ENCODE measurements at places on chromosomes 3 and 15.

DNA sequence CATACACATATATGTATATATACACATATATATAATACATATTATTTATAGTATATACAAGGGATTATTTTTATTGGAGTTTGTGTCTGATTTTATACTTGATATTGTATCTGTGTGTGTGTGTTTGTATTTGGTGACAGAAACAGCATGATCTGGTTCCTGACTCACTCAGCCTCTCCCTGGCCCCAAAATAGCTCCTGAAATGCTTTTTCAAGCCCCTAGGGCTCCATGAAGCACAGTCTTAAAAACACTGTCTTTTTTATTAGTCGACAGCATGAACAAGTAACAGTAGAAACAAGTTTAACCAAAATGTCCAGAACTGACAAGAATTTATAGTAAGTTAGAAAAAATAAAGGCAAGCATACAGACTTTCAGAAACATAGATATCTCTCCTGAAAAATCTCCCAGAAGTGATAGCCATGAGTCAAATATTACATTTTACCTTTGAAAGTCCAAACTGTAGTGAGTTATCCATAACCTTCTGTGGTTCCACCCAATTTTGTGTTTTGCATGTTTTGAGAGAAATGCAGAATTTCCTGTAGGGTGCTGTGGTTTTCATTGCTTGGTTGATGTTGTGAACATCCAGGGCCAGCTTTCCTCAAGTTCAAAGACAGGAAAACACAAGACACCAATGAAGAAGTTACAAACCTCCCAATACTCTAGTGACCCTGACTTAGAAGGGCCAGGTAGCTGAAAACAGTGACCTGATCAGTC, 98.5 kb upstream of the CCDC80 start:
- DNase-seq: no peak

DNA sequence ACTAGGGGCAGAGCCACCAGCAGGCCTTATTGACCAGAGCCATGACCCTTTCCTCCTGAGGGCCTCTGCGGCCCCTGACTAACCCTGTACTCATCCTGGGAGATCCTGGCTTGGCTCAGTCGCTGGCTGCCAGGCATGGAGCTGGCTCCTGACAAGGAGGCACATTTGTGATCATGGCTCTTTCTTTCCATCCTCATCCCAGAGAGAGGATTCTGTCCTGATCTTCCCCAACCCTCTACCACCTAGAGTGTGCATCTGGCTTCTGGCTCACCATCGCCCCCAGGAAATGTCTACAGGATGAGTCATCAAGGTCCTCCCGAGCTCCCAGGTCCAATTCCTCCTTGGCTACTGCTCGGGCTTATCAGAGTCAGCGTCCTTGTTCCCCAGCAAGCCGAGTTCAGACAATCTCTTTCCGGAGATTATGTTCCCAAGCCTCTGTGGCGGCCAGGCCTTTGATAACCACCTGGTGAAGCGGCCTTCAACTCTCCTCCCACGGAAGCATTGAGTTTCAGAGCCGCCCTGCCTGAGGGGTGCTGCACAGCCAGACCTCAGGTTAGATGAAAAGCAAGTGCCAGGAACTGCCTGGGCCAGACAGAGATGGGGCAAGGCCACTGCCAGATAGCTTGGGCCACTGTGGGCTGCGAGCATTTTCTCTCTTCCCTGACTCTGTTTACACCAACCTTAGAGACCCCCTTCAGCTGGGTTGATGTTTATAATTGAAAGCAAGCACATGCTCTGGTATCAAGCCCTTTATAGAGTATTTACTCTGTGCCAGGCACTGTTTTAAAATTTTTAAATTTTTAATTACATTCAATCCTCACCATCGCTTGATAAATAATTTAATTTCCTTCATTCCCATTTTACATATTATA, 44.3 kb upstream of the MRPS22 start:
- no peak for DNase-seq

DNA sequence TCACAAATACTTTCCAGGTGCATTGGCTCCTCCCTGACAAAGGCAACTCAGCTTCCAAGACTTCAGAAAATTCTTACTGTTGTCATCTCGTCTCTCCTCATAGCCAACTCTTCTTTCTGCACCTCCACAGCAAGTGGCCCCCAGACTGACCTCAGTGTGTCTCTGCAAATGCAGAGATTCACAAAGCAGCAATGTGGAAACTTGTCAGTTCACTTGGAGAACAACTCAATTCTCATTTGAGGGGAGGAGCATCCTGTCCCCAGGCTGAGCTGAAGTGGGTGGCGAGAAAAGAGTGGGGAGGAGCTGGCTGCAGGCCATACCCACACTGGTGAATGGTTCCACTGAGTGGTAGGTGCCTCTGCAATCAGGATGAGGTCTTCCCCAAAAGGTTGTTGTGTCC, 248.7 kb upstream of the IL12A start:
- DNase-seq: no peak

GRCh38 chr3:71859123-71859519, 74.2 kb upstream of the PROK2 start:
- peak; percentile 70 for DNase-seq

- DNase-seq: peak; percentile 14
Observed at GRCh38 chr15:68051109-68051508, 3.0 kb upstream of the PIAS1 start.

- no peak for DNase-seq
Observed at GRCh38 chr3:71066849-71067261, 516.7 kb downstream of the FOXP1 start.

- DNase-seq: no peak
Observed at GRCh38 chr15:28969511-28970085, 83.8 kb downstream of the APBA2 start.

- DNase-seq: peak; percentile 19
Observed at GRCh38 chr15:61118885-61119284, 110.2 kb downstream of the RORA start.

- DNase-seq: no peak
Observed at GRCh38 chr15:52162260-52162659, 28.9 kb downstream of the GNB5 start.

- DNase-seq: peak; percentile 82
Observed at GRCh38 chr15:83930392-83931212, 276.7 kb downstream of the ADAMTSL3 start.

- no peak for DNase-seq
Observed at GRCh38 chr3:170511371-170511770, 74.5 kb downstream of the SLC7A14 start.

DNA sequence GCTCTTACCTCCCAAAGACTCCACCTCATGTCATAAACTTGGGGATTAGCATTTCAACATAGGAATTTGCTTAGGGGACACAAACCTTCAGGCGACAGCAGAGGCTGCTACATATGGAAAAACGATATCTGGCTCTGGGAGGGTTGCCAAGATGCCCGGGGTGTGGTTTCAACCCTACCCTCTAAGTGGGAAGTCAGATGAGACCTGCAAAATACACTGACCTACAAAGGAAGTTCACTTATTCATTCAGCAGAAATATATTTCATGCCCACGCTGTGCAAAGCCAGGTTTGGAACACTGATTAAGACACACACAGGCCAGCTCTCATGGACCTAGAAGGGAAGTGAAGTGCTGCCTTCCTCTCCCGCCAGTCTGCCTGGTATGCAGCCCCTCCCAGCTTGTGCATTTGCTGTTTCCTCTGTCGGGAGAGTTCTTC, 239.3 kb downstream of the FEZF2 start:
- DNase-seq: no peak

- no peak for DNase-seq
Observed at GRCh38 chr3:161253711-161254110, 32.6 kb downstream of the NMD3 start.

DNA sequence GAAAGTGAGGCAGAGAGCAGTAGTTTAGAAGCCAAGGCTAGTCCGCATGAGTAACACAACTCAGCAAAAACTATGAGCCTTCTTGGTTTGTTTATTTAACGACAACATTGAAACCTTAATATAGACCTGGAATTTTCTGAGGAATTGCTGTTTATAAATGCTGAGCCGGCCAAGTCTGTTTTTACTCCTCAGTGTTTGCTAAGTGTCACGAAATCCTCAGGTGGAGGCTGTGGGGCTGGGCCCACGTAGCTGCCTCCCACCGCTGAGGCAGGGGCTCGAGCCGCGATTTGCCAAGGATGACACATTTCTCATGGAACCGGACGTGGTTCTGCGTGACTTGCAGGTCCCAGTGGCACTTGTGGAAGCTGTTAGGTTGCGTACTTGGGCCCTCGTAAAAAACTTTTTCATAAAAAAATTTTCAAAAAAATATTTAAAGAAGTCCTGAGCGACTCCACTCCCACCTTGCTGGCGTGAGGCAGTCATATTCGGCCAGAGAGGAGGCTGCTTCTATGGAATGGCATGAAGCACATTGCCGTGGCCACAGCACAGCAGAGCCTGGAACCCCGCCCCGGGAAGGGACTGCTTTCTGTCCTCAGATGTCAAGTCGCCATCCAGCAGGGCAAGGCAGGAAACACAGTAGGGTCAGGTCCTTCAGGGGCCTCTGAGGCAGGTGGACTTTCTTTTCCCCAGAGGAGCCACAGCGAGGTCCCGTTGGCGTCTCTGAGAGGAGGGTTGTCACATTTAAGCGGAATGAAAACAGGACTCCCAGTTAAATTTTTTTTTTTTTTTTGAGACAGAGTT, 64.8 kb upstream of the PCSK6 start:
- no peak for DNase-seq

GRCh38 chr15:74896316-74896715, 6.5 kb downstream of the MPI start:
- no peak for DNase-seq

- no peak for DNase-seq
Observed at GRCh38 chr15:101346928-101347327, 51.9 kb upstream of the SNRPA1 start.

DNA sequence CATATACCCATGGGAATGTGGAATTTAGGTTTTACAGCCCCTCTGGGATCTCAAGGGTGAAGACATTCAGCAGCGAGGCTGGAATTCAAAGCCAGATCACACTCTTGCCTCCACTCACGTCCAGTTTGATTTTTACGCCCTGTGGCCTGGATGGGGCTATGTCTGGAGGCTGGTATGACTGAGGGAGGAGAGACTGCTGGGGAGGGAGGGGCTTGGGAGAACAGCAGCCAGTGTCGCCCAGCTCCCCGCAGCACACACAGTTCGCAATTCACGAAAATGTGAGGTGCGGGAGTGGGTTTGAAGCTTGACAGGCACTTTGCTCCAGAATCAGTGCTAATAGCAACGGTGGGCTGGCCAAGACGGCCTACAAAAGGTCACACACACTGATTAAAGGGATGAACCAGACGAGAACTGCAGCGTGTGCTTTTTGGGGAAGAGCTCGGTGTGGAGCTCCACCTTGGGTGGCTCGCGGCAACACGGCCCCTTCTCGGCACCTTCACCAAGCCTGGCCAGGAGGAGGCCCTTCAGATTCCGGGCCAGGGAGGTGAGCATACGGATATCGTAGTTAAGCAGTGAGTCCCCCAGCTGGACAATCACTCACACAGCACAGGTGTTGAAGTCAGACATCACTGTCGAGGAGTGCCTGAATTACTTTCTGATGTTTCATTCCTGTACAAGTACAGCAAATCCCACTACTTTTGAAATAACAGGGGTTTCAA, 16.4 kb downstream of the EHD4 start:
- DNase-seq: peak; percentile 26

- DNase-seq: no peak
Observed at GRCh38 chr3:127867412-127867811, 45.1 kb upstream of the MGLL start.

DNA sequence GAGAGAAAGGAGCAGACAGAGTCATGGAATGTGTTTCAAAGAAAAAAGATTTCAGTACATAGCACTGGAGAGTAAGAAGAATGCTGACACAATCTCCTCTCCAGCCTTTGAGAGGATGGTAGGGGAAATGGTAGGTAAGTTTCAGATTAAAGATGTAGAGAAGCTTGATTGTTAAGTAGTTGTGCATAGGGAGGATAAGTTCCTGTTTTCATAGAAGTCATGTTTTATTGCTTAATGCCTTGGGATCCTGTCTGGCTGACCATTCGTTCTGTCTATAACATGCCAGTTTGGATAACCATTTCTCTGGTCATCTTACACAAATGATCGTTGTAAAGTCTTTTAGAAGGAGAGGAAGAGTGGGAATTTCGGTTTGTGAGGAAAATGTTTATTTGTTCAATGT, 95.7 kb upstream of the IGSF10 start:
- DNase-seq: no peak

DNA sequence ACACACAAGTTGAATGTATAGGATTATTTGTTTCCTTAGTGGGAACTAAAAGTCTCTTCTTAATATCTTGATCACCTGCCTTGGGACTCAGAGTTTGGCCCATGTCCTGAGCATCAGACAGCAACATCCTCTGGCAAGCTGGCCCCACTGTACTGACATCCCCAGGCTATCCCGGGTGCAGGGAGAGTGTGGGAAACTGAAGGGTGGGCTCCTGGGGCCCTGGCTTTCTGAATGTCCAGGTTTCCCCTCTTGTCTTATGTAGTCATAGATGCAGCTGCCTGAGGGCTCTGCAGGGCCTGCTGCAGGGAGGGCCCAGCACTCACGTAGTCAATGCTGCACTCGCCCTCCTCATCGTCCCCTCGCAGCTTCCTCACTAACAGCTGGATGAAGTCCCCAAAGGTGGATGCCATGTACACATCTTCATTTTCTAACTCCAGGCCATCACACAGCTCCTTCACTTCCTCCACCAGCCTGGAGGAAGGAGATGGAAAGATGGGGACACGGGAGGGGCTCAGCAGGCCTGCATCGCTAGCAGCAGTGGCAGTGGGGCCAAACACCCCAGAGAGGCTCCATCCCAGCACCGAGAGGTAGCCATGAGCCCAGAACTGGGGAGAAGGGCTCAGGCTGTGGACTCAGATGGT, 42.8 kb downstream of the ALDH1L1 start:
- no peak for DNase-seq

- DNase-seq: no peak
Observed at GRCh38 chr3:106068381-106068780, 199.6 kb upstream of the CBLB start.

- no peak for DNase-seq
Observed at GRCh38 chr3:187406927-187407326, 38.7 kb downstream of the RTP4 start.

DNA sequence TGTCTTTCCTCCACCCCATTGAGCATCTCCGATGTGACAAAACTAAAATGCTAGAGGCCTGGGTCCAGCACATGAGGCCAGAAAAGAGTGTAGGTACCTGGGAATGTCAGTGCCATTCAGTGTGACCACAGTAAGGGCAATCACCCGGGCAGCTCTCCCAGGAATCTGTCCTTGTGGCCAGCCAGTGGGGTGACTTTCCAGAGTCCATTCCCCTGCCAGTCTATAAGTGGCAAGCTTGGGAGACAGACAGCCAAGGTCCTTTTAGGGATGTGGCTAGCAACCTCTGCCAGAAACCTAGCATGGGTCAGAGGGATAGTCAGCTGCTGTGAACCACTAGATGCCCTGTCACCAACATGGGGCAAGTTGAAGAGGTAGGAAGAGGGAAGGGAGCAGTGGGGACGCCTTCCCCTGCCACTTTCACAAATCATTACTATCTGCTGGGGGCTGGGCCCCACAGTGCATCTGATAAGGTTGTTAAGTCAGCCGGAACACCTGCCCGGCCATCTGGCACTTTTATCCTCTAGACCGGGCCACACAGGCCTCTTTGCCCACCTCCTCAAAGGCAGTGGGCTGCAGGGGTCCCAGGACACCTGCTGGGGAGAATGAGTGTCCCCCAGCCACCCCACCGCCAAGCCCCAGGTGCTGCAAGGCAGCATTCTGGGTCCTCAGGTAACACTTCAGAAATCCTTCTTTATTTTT, 24.8 kb upstream of the DET1 start:
- no peak for DNase-seq

- no peak for DNase-seq
Observed at GRCh38 chr15:85314633-85315032, 65.8 kb upstream of the AKAP13 start.

All from T47D (cell line).